Activated CD4-positive, alpha-beta T cell treated with anti-CD3 and anti-CD28 coated beads for 48 hours (primary cell): ENCODE measurements at places on chromosomes 12 and 14.
A peak's percentile ranks its signal among the peaks of the same experiment; 100 is the strongest.

DNA sequence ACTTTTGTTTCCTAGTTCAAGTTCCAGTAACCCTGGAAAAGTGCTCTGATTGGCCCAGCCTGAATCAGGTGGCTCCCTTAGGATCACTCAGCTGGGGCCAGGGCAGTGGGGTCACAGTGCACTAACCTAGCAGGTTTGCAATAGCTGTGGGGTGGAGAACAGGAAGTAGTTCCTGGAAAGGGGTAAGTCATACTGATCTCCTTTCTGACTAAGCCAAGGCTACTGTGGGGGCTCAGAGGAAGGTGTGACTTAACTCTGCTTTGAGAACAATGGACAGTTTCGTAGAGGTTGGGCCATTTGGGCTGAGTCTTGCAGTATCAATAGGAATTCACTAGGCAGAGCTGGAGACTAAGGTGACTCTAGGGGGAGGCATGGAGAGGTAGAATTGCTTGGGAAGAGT lies 89.4 kb downstream of the KIF26A start:
- DNase-seq: peak; percentile 55

DNA sequence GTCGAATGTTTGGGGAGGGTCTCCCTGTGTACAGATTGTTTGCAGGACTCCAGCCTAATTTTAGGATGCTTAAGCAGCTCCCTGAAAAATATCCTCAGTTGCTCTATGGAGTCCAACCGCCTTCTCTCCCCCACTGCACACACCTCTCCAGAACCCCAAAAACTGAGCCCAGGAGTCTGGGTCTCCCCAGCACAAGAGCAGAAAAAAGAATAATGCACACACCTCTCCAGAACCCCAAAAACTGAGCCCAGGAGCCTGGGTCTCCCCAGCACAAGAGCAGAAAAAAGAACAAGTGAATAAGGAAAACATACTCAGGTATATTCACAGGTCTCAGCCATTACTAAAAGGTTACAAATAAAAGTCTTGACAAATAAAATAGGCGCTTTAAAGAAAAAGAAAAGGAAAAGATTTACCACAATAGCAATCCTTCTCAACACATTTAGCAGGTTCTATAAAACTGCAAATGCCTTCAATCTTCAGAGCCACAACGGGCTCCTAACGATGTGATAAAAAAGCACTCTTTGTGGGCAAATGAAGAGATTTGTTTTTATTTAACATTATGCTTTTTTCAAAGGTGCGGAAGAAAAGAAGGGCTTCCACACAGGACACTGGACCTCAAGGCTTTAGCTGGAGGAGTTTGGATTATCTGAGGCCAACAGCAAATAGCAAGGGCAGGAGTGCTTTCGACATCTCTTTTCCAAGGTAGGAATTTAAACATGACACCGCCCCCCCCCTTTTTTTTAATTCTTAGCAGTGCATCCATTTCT lies 8.2 kb downstream of the BCL11B start:
- DNase-seq: no peak

DNA sequence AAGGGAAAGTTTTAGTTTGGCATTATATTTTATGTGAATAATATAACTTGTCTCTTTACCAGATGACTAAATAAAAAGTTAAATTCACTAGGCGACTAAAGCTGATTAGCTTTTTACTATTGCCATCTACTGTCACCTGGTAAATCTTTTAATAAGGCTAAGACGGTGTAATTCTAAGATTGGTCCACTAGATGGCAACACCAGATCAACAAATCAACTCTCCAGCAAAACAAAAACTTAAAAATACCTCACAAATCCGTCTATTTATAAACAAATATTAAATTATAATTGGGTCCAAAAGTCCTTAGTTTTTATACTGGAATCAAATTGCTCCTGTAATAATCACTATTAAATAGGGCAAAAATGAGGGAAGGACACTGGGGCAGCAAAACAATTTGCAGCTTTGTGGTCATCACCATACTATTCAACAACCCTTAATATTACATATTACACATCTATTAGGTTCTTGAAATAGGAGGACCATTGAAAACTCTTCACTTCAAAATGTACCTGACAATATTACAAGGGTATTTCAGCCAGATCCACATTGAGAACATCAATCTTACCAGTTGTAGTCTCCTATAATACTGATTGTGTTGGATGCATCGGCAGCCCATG lies 47.9 kb downstream of the GALC start:
- DNase-seq: no peak

DNA sequence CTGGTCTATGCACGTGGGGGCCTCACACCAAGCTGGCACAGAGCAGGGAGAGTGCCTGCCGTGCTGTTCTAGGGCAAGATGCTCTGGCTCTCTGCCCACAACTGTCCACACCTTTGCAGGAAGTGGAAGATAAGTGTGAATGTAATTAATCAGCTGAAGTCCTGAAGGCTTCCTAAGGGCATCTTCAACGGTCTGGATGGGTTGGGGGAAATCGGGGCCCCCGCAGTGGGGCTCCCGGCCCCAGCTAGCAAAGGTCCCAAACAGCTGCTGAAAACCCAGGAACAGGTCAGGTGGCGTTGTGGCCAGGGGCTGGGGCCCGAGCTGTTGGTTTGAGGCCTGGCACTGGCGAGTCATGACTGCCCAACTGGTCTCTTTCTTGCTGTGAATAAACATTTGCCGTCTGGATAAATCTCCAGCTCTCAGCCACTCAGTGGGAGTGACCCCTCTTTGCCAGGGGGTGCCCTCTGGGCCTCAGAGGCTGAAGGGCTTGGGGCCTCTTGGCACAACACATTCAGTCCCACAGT lies 6.7 kb upstream of the SLC25A29 start:
- DNase-seq: no peak

GRCh38 chr12:92784797-92785562 lies 82.2 kb downstream of the PLEKHG7 start:
- DNase-seq: peak; percentile 23

DNA sequence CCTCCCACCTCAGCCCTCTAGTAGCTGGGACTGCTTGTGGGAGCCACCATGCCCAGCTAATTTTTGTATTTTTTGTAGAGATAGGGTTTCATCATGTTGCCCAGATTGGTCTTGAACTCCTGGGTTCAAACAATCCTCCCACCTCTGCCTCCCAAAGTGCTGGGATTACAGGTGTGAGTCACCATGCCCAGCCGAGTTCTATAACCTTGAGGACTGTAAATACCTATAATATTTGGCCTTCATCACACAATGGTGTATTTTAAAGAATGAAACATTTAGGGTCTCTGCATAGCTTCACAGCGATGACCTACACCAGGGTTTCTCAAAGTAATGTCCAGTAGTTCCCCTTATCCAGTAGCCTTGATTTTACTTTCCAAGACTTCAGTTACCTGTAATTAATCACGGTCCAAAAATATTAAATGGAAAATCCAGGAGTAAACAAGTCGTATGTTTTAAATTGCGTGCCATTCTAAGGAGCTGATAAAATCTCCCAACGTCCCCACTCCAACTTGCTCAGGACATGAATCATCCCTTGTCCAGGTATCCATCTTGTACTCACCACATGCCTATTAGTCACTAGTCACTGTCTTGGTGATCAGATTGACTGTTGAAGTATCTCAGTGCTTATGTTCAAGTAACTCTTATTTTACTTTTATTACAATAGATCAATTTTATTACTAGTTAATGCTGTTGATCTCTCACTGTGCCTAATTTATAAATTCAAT lies 368.2 kb downstream of the BTG1 start:
- no peak for DNase-seq

GRCh38 chr14:96084796-96085195 lies 45.6 kb downstream of the C14orf132 start:
- no peak for DNase-seq
